ENCODE measurements at places on chromosomes 4 and X.

DNA sequence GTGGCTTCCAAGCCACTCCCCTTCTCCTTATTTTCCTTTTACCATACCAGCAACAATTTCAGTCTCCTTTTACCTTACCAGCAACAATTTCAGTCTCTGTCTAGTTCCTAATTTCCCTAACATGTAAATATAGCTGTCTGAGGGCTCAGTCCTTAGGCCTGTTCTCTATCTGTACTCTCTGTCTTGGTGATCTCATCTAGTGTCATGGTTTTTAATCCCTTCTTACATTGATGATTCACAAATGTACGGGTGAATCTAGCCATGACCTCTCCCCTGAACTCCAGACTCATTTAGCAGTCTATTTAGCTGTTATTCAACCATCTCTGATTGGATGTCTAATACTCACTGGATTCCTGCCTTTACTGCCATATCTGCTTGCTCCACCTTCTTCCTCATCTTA, 7.2 kb downstream of the IL15 start:
- DNase-seq: no peak

DNA sequence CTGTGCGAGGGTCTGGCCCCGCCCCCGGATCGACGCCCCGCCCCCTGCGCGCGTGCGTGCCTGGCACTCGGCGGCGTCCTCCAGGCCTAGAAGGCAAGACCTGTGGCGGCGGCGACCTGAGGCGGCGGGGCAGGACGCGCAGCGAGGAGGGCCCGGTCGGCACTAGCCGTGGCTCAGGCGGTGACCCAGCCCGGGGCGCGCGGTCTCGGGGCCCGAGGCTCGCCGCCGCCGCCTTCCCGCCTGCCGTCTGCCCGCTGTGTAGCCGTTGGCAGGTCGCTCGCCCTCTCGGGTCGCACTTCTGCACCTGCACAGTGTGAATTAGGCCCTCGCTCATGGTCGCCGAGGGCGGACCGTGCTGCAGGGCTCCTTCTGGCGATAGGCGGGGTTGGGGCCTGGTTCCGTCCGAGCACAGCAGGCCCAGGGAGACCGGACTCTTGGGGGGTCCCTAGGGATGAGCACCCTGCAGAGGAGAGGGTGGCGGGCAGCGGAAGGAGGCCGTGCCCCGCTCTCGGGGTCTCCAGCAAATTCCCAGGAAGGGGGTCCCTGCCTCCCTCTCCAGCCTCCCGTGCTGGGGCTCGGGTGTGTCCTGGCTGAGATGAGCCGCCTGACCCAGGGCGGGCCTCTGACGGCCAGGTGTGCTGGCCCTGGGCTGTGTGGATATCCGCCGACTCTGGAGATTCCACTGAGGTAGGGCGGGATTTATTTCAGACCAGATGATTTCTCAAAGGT, 557 bp upstream of the FAM53A start:
- no peak for DNase-seq

DNA sequence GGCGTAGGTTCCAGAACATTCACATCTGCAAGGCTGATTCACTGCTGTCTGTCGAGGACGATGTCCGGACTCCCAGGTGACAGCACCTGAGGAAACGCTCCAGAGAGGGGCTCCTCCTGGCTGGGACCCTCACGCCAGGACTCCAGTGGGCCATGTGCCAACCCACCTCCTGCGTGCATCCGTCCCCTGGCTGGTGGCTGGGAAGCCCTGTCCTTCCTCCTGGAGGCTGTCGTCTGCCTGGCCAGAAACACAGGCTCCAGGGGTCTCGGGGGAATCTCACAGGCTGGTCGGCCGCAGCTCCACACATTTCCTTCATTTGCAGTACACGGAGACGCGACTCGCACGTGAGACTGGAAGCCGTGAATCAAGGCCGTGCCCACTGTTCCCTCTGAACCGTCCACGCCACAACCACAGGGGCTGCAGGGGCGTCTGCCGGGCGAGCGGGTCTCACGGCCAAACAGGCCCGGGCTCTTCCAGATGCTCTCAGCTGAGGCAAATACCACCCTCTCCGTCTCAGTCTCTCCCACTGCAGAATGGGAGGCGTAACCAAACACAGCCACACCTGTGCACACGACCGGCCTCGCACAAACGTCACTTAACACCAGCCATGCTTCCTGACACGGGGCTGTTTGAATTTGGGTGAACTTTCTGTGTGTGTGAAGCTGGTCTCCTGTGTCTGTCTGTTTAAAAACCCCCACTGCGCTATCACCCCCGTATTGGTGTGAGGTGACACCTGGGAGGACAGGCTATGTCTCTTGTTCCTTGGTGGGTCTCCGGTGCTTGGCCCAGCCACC, 38.7 kb upstream of the MXD4 start:
- peak; percentile 3 for DNase-seq

DNA sequence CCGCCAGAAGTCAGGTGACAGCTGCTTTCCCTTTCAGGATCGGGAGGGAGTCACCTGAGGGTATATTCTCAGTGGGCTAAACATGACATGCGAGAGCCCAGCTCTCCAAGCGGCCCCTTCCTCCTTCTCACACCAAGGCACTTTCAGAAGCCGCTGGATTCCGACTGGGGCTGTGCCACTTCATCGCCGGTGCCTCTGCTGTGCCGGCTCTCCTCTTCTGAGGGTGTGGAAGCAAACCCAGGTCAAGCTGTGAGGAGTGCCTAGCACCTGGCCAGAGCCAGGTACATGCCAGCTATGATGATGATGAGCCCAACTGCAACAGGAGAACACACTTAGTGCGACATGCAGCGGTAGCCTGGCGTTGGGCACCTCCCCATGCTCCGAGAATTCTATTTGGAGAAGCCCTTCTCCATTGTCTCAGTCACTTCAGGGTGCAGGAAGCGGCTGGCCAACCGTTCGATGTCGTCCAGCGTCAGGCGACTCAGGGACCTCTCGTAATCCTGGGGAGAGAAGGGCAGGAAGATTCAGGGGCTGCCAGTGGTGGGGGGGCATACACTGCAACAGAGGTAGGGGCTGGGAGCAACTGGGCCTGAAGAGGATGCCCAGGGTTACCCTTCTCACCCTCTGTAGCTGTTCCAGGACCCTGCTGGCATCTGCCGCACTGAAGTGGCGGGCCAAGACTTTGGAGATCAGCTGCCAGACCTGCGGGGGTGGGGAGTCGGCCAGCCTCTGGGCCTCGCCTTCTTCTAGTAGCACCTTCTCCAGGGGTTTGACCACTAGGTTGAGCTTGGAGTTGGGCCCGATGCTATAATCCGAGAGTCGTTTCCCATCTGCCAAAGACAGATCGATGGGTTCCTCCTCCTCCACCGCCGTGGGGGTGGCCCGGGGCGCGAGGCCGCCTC, 1.0 kb downstream of the UBL4A start:
- DNase-seq: no peak

Measured in pancreas (tissue), 10 donors.